ENCODE measurements at places on chromosomes 5 and 9.

GRCh38 chr5:109748546-109748945 lies 58.8 kb downstream of the MAN2A1 start:
- DNase-seq: no peak

DNA sequence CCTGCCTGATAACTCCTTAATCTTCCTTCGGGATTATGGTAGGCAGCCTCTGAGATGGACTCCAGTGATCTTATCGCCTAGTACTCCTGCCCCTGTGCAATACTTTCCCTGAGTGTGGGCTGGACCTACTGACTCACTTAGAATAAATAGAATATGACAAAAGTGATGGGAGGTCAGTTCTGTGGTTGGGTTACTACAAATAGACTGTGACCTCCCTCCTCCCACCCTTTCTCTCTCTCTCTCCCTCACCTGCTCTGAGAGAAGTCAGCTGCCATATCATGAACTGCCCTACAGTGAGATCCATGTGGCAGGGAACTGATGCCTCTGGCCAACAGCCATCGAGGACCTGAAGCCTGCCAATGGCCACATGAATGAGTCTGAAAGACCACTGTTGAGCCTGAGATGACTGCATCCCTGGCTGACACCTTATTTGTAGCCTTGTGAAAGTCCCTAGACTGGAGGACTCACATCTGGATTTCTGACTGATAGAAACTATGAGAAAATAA lies 31.7 kb downstream of the NRG2 start:
- no peak for DNase-seq

DNA sequence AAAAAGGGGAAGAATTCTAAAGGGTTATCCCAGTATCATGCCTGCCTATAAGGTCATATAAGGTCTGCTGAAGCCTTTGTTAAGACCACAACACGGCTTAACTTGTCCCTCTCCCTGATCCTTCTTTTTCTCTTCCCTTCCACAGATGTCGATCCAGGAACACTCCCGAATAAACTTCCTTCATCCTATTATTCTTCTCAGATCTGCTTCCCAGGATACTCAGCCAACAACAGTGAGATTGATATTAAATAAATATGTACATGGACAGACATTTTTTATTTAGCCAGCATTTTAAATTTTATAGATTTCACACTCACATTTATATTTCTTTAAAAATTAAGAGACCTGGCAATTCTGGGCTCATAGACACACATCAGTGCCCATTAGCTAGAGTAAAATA lies 44.1 kb downstream of the DPYSL3 start:
- no peak for DNase-seq

DNA sequence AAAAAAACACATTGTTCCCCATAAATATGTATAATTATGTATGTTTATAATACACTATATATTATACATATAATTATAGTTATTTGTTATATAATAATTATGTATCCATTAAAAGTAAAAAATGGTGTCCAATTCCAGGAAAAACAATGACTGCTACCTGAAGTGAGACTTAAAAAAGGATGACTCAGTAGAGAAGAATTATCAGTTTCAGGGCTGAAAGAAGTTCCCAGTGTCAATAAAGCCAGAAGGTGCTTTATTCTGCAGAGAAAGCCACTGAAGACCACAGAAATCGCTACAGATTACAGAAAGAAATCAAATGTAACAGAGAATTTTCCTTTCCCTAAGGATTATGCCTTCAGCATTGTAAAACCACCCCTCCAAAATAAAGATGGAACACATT lies 50.9 kb downstream of the ANKRD31 start:
- no peak for DNase-seq

- DNase-seq: no peak
Measured at GRCh38 chr5:91206734-91207133, 176.4 kb downstream of the ARRDC3 start.

- DNase-seq: no peak
Measured at GRCh38 chr5:133325864-133326263, 274.1 kb downstream of the HSPA4 start.

- peak; percentile 91 for DNase-seq
Measured at GRCh38 chr9:613771-614347, 227.6 kb upstream of the DMRT1 start.

Data from osteoblast (primary cell).